ENCODE measurements at places on chromosomes 7 and 10. TPM values are rescaled to one million over a fixed set of nuclear protein-coding genes. Genes with fewer than 3 reads are reported as not detected.

Gene SLIT1
- total RNA-seq: 0.04 TPM

Gene LRRD1
- total RNA-seq: not detected

Gene FFAR4
- not detected for total RNA-seq

Gene INMT
- not detected for total RNA-seq

Gene SPDYE6
- total RNA-seq: not detected

Gene XRCC2
- 6.7 TPM for total RNA-seq

Gene SLC16A9
- not detected for total RNA-seq

Gene GPER1
- 2.0 TPM for total RNA-seq

Gene TRIM74
- not detected for total RNA-seq

Gene IL6
- total RNA-seq: 16.3 TPM

Gene WNT16
- not detected for total RNA-seq

Gene OPN4
- not detected for total RNA-seq

Data from pulmonary artery endothelial cell (primary cell).